AG09309 (cell line): ENCODE measurements at places on chromosomes 2 and 18.

DNA sequence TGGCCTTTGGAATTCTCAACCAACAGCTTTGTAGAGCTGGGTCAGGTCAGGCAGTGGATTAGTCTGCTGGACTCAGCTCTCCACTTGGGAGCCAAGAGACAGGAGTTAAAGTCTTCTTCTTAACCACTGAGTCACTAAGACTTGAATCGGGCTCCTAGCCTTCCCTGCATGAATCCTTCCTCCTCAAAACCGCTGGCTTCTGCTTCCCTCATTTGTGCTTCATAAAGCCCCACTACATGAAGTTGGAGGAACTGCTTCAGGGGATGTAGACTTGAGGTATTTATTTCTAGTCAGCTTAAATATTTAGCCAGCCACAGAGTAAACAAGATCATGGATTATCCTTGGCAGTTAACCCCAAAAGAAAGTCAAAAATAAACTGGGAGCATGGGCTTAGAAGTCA is 536.3 kb upstream of the TNP1 start:
- DNase-seq = peak; percentile 23

DNA sequence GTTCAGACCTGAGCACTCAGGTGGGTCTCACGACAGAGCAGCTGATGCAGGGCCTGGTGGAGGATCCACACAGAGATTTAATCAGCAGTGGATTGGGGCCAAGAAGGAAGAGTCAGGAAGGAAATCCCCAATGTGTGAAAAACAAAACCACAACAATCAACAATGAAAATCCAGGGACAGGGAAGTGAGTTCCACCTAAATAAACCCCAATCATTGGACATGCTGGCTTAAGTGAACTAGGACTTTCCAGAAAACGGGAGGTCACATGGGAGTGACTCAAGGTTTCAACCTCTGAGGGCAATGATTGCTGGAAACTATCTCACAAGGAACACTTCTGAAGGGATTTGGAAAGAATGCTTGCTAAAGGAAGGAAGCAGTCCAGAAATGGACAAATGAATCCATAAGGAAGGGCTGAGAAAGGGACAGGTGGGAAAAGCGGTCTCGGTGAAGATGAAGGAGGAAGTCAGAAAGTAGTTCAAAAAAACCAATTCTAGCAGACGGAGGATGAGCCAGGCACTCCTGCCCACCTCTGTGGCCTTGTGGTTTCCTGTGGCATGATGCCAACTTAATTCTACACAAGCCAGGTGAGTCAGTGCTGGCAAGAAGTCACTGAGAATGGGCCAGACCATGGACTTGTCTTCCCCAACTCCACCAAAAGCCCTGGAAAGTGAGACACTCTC is 15.4 kb upstream of the XDH start:
- no peak for DNase-seq

DNA sequence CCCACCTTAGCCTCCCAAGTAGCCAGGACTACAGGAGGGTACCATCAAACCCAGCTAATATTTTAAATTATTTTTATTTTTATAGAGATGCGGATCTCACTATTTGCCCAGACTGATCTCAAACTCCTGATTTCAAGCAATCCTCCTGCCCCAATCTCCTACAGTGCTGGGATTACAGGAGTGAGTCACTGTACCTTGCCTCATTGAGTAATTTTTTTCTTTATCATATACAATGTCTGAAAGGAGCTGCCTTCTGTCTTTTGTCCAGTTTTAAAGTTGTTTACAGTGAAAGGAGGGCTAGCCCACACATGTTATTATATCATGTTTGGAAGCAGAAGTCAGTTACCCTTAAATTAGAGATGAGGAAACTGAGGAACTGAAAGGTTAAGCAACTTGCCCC is 32.5 kb downstream of the PRKRA start:
- no peak for DNase-seq

DNA sequence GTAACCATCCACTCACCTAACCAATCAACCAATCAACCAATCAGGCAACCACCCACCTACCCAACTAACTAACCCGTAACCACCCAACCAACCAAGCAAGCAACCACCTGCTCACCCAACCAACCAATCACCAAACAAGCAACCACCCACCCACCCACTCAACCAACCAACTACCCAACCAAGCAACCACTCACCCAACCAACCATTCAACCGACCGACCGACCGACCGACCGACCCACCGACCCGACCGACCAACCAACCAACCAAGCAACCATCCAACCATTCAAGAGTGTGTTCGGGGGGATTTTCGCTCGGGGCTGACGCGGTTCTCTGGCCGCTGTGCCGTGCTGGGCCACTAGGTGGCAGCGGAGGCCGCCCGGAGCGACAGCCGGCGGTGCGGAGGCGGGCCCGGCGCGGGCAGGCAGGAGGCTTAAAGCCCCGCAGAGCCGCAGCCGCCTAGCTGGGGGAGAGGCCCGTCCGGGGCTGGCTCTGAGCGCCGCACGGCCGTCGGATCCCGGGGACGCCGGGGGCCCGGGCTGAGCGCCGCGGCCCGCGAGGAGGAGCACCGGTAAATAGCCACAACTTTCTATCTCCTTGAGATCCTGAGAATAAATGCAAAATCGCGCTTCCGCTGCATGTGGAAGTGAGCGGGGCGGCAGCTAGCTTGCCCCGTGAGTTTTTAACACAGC is at the start of gene MC5R:
Gene MC5R (plus strand): TSS at position 443 of the 689 bp plus-strand sequence. CDS start 1,617 bp downstream, outside the sequence.
- DNase-seq = no peak

GRCh38 chr2:31398881-31399280 is 15.7 kb downstream of the XDH start:
- no peak for DNase-seq

DNA sequence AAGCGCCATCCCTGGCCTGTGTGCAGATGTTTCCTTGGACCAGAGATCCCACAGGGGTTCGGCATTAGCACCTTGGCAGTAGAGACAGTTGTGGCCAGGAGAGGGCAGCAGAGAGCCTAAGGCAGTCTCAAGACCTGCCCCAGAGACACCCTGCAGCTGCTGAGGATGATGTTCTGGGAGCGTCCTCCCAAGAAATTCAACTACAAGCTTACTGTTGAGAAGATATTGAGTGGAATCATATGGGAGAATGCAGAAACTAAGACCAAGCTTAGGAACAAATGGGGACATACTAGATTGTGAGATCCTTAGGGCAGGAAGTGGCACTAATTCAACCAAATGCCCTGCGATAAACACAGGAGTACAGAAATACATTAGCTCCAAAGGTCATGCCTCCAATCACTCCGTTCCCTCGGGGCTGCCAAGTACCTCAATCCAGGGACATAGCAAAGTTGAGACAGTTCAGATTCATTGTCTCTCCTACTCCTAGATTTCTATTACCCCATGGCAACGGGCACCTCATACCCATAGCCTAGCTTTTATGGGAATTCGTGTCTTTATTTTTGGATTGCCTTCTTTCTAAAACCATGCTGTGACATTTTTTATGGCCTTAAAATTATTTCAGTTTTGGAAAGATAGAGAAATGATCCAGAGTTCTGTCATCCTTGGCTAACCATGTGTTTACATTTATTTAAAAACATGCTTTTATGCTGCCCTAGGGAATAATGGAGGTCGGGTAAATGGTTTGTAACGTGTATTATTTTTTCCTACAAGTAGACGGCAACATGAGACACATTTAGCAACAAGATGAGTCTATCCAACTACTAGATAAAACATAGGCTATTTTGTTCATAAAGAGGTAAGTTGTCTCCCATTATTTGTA is 2.2 kb upstream of the ERMN start:
- DNase-seq = no peak

- DNase-seq = no peak
Measured at GRCh38 chr2:133389569-133389968, 178.7 kb downstream of the NCKAP5 start.

DNA sequence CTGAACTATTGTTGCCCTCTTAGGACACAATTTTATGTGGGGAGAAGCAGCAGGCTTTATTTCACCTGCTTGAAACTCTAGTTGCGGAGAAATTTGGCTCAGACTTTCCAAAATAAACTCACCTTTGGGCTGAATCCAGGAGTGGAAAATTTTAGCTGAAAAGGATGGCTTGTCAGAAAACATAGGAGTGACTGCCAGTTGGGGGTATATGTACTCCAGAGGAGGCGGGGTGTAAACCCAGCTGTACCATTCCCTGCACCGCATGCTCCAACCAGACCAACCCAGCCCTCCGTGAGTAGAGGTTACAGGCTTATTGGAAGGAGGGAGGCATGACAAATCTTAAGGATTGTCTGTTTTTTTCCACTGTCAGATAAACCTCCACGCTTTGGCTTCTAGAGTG is 53.8 kb downstream of the PRKCE start:
- DNase-seq = no peak

DNA sequence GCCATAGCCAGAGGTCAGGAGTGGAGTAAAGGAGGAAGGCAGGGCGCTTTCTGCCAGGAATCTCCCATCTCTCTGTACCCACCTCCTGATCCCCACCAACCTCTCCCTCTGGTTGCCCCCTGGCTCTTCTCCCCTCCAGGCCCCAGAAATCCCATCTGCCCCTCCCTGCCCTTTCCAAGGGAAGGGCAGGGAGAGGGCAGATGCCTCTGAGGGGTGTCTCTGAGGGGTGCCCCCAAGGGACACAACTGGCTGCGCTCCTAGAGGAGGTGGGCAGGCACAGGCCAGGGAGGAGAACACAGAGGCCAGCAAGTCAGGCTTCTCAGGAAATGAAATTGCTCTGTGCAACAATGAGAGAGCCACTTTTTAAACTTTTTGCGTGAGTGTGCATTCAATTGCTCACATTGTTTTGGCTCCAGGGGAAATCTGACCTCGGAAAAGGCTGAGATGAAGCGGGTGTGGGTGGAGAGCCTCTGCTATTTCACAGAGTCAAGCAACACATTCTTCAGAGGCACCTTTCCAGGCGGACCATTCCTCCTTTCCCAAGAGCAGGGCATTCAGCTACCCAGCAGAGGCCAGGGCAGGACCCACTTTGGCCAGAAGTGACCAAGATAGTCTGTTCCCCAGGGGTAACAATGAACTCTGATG is 125.5 kb downstream of the SMAD7 start:
- no peak for DNase-seq

GRCh38 chr2:142286618-142287017 is 155.8 kb upstream of the LRP1B start:
- no peak for DNase-seq

DNA sequence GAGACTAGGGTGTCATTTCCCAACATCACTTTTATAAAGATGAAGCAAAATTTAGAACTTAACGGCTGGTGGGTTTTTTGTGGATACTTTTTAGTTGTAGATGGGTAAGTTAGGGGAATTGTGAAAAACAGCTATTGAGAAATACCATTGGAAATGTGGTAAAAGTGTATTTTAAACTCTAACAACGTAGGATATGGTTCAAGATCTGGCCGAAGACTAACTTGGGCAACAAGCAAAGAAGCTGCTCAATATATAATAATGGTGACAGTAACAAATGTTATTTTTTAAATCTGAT is 1.6 kb downstream of the DNAH7 start:
- no peak for DNase-seq

- DNase-seq = peak; percentile 42
Measured at GRCh38 chr2:53987336-53987921, 16.6 kb upstream of the PSME4 start.

GRCh38 chr2:129623783-129624182 is 355.7 kb upstream of the RAB6C start:
- DNase-seq = no peak

DNA sequence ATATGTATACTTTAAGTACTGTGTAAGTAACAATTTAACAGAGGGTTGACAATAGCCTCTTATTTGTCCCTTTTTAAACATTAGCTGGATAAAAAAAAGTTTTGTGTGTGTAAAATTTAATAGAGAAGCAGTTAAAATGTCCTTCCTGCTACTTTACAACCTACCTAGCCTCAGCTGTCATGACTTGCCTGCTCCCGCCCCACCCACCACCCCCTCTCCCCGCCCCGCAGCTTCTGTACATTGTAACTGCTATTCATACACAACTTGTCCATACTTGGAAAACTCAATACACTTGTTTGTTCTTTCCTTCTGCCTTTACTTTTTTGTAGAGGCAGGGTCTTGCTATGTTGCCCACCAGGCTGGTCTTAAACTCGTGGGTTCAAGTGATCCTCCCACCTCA is 19.5 kb downstream of the RELCH start:
- DNase-seq = no peak

GRCh38 chr2:72137498-72138010 is 10.1 kb downstream of the CYP26B1 start:
- DNase-seq = no peak

- DNase-seq = no peak
Measured at GRCh38 chr2:26860211-26860850, 12.4 kb downstream of the DPYSL5 start.

- DNase-seq = no peak
Measured at GRCh38 chr18:48230467-48231113, 178.6 kb downstream of the ZBTB7C start.

GRCh38 chr2:183000846-183001245 is 37.4 kb downstream of the NCKAP1 start:
- no peak for DNase-seq

GRCh38 chr18:41751161-41751560 is 203.9 kb upstream of the PIK3C3 start:
- no peak for DNase-seq

DNA sequence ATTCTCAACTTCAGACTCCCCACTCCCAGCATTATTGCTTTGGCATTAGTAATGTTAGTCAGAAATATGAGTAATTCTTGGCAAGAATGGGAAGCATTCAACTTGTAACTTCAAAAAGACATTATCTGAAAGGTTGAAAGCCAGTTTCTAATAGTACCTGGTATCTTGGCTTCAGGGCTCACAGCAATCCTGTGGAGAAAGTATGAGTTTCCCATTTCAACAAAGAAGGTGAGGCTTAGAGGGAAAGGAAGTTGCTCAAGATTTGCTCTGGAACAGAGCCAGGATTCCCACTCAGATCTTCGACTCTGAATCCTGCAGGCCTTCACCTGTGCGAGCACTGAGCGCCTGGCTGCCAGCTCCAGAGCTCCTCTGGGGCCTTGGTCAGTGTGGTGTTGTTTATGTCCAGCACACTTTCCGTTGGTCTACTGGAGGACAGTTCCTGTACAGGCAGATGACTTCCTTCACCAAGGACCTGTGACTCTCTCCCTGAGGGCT is 136.1 kb downstream of the MCFD2 start:
- DNase-seq = no peak

GRCh38 chr2:220356076-220356475 is 728.6 kb downstream of the SLC4A3 start:
- no peak for DNase-seq

GRCh38 chr2:37441055-37441454 is 96.6 kb downstream of the QPCT start:
- no peak for DNase-seq

DNA sequence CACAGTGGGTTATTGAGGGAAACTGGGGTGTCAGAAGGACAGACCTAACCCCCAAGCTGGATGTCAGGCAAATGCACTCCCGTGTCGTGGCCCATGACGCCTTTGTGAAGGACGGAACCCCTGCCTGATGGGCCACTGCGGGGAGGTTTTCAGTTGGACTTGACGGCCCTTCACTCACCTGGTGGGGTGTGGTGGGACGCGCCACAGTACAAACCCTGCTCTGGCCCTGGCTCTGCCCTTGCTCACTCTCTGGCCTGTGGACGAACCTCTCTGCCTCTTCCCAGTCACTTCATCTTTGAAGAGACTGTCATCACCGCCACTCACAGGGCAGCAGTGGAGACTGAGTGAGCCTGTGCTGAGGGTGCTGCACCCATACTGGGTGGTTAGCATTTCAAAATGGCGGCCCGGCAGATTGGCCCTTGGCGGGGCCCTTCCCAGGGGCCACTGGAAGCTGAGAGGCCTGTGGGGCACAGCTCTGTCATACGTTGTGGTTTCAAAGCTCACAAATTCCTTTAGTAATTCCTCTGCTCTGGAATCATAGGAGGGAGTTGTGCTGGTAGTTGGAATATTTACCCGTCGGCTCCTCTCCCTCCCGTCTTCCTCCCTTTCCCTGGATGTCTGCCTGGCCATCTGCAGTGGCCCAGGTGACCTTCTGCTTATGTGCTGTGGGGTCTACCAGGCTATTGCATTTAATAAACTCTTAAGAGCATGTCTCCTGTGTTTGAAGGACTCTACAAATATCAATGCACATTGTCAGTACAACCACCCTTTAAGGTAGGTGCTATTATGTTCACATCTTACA is 200.6 kb downstream of the CTIF start:
- no peak for DNase-seq
